ENCODE measurements at places on chromosomes 3 and 15.

DNA sequence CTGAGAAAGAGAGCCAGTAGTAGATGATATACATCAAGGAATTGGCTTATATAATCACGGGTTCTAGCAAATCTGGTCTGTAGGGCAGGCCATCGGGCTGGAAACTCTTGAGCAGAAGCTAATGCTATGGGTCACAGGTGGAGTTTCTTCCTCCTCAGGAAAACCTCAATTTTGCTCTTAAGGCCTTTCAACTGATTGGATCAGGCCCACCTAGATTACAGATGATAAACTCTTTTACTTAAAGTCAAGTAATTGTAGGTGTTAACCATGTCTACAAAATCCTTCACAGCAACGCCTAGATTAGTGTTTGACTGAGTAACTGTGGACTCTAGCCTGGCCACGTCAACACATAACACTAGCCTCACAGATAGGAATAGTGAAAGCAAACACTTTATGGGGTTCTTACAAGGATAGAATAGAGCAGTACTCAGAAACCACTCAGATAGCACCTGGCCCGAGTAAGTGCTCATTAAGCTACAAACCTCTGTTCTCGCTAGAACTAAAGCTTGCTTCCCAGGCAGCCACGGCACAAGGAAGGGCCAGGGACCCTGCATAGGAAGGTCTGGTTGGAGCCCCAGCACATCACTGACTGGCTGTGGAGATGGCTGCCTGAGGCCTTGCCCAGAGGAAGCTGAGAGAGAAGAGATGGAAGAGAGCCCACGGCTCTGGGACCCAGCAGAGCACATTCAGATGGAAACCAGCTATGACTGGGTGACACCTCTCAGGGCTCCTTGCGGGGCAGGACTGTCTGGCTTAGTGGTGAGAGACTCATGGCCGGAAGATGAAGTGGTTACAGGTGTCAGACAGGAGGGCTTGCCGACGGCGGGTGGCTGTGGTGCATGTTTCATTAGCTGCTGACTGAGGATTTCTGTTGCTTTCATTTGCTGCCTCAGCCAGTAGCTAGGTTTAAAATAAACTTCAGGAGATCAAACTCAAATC lies 202.5 kb upstream of the TLE3 start:
- no peak for DNase-seq

GRCh38 chr15:73387507-73388255 lies 18.9 kb upstream of the HCN4 start:
- DNase-seq = no peak

DNA sequence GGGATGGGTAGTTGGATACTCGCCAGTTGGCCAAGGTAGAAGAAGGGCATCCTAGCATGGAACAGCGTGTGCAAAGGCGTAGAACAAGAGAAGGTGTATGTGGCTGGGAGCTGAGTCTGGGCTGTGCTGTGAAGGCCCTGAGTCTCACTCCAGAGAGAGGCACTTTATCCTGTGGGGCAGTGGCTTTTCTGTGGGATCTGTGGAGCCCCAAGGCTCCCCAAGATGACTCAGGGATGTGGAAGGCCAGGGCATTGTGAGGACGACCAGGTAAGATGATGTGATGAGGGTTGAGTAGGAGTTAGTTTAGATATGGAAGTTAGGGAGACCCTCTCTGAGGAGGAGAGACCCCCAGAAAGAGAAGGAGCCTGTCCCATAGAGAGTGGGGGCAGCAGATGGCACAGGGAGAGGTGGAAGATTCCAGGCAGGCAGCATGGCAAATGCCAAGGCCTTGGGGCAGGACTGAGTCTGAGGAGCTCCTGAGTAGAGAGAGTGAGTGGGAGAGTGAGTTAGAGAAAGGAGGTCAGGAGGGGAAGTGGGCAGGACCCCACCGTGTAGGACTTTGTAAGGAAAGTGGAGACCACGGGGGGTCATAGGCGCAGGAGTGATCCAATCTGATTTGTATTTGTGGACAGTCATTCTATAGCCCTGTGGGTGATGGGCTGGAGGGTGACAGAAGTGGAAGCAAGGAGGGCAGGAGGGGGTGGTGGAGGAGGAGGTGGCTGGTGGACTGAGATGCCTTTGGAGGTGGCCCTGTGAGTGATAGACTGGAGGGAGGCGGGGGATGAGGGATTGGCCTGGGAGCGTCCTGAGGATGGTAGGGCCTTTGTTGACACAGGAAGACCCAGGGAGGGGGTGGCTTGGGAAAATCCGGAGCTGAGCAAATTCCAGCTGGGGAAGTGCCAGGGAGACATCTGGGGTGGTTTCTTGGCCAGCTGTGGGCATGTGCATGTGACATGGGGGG lies 50.3 kb downstream of the FBLN2 start:
- no peak for DNase-seq

DNA sequence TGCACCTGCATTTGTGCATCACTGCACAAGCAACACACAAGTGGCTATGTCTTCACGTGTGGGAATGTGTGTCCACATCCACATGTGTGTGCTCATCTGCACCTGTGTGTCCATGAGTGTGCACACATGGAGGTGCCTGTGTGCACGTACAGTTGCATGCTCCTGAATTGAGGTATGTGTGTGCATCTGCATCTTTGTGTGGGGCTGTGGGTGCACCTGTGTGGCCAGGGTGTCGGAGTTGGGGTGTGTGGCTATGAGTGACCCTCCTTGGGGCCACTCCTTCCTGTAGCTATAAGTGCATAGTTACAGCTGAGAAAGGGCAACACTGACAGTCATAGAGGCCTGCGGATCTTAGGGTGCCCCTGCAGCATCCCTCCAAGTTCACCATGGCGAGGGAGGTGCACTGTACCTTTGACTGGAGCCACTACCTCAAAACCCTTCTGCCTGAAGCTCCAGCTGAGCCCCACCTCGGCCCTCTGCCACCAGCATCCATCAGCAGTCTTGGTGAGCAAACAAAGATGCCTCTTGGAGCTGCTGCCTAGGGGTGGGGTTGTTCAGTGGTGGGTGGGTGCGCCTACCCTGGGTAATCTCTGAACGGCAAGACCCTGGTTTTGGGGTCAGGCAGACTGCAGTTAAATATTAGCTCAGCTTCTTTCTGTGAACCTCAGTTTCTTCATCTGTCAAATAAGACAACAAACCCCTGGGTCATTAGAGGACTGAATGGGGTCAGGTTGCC lies 5.2 kb upstream of the HHATL start:
- no peak for DNase-seq

DNA sequence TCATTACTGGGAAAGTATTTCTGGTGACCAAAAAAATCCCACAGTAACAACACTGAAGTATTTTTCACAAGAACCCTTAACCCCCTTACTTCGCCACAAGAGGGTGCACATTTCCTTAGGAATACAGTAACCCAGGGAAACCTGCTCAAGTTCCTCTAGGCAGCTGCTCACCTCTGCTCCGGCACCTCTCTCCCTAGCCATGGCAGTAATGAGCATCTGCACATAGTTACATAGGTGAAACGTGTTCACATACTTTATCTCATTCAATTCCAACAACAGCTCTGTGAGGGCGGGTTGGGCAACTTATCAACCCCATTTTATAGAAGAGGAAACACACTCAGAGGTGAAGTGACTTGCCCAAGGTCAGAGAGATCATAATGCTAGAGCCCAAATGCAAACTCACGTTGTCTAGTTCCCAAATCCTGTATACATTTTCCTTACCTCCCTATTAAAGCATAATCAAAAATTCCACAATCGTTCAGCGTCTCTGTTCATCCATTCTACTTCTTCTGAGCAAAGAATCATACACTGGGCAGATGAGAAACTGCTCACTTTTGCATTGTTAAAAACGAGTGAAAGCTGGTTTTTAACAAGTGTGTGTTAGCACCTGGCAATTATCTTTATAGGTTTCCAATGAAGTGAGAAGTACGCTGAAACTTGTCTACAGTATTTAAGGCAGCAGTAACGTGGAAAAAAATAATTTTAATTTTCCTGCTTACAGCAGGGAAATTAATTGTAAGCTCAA lies 90.7 kb downstream of the IGF2BP2 start:
- DNase-seq = no peak

DNA sequence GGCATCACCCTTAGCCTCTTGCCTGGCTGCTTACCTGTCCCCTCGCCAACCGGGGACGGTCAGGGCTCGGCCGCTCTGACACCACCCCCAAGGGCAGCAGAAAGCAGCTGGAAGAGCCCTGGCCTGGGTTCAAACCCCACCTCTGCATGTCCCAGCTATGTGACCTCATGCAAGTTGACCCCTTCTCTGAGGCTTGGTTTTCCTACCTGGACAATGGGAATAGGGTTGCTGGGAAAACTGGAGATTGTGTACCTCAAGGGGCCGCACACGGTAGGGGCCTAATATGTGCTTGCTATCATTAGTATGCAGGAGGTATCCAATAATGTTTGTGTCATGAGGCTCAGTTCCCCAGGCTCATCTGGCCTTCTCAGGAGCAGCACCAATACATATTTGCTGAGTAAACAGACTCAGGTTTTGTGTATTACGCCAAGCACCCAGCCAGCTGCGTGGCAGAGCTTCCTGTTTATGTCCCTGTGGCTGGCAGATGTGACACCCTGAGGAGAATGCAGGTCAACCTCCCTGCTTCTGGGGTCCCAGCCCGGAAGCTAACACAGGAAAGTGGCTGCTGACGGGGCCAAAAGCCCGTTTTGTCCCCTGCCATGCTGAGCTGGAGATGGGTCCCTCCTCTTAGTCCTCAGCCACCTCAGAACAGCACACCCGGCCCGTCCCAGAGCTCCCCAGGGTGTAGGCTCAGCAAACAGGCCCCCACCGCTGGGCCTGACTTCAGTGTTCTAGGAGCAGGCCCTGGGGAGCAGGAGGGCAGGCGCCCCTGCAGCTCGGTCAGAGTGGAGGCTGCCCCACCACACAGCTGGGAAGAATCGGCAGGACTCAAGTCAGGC lies 29.7 kb downstream of the PLXND1 start:
- peak; percentile 66 for DNase-seq

DNA sequence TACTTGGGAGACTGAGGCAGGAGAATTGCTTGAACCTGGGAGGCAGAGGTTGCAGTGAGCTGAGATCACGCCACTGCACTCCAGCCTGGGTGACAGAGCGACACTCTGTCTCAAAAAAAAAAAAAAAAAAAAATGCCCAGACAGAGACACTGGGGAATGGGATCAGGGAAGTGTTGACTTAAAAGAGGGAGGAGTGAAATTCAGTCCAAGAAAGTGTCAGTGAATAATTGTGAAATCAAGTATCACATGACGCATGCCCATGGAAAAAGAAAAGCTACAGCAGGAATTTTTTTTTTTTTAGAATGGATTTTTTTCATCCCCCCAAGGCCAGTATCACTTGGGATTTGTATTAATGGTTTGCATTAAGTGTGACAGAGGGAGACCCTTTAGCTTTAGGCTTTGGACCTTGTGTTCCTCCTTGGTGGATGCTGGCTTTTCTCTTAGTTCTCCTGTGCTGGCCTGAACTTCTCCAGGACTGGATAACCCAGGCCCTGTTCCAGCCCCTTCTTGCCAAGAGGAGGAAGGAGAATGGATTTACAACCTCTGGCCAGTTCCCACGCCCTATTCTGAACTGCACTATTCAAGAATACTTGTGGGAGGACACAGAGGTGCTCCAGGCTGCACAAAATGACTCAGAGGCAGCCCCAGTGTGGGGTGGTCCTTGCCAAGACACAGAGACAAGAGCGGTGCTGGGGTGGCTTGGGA lies 36.7 kb upstream of the ZNF774 start:
- DNase-seq = no peak

- DNase-seq = no peak
Measured at GRCh38 chr3:183306798-183307671, 54.0 kb downstream of the B3GNT5 start.

DNA sequence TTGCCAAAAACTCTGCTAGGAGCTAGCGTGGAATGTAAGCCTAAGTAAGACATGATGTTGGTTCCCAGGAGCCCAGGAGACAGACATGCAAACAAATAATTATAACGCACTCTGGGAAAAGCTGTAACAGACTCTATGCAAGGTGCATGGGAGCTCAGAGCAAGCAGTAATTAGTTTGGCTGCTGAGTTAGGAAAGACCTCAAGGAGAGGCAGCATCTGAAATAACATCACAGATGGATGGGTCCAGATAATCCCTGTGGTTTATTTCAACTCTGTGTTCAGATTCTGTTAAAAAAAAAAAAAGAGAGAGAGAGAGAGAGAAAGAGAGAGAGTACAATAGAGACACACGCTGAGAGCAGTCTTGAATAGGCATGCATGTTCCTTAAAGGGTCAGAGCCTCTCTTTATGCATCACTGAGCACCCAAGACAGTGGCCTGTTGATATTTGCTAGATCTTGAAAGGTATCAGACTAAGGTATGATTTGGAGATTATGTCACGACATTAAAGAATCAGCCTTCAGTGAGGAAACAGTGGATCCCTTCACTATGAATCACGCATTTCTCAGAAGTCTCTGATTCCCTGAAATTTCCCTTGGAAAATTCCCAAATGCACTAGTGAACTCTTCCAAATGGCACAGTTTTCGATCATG lies 124.4 kb upstream of the LIPC start:
- DNase-seq = no peak

DNA sequence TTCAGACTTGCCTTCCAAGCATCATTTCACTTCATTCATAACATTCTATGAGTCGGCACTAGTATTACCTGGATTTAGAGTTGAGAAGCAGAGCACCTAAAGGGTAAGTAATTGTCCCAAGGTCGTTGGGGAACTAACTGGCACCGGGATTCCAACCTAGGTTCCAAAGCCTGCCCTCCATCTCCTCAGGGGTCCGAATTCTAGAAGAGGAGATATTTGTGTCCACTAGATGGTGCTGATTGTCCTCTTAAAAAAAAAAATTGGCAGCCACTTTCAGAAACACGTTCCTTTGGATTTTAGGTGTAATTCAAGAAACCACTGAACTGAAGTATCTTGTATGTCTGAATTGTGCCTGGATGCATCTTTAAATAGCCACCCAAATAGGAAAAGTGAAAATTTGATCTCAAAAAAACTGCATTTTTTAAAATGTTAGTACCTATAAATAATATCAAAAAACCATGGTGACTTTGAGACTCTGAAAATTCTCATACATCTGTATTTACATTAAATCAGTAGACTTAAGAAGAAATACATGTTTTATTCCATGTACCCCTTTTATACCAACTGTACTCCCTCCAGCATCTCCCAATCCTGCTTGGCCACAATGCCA lies 3.9 kb upstream of the FSIP1 start:
- peak; percentile 21 for DNase-seq

GRCh38 chr15:99909592-99910295 lies 176.5 kb upstream of the LYSMD4 start:
- no peak for DNase-seq

GRCh38 chr3:53921296-53921695 lies 29.6 kb upstream of the SELENOK start:
- DNase-seq = no peak

DNA sequence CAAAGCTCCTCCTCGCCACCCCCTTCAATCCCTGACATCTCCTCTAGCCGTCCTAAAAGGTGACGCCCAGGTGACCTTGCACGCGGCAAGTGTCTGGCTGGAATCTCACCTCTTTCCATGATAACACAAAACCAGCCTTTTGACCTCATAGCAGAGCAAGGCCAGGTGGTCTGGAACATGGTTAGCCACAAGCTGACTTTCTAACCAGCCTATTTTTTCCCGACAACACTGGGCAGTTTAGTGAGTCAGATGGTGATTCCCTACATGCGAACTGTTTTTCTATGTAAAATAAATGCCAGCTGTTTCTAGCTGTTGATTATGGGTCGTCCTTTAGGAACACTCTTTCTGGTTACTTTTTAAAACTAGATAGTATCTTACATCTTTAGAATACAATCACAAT lies 243.0 kb downstream of the CD47 start:
- no peak for DNase-seq
